ENCODE measurements at places on chromosomes 13 and 19.
A peak's percentile ranks its signal among the peaks of the same experiment; 100 is the strongest.

DNA sequence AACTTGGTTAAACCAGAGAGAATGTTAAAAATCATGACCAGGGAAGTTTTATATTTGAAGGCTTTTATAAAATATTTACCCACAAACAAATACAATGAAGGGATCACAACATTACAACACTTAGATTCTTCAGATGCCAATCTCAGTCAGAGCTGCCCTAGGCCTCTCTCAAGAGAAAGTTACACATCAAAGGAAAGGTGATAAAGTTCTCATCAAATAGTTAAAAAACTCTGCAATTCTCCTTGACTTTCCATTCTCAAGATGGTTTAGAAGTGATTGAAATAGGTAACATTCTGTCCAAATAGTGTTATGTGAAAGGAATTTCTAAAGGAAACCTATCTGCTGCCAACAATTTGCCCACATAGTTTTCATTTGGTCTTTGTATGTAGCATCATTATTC, 1115.2 kb upstream of the MIR17HG start:
- no peak for DNase-seq

DNA sequence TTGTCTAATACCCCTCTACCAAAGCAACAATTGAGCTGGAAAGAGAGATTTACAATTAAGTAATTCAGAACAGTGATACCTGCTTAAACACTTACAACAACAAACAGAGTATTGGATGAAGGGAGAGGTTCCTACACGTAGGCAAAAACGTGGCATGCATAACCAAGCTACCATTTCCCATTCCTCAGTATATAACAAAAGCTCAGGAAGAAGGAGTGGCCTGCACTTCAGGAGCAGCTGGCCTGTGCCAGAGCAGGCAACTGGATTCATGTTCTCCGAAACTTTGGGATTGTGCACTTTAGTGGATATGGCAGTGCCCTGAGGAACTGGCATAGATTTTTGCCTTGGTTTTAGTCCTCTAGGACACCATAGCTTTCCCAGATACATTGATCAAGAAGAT, 630.2 kb upstream of the PCDH9 start:
- DNase-seq = no peak

GRCh38 chr19:43407416-43408005, 7.2 kb upstream of the TEX101 start:
- no peak for DNase-seq

DNA sequence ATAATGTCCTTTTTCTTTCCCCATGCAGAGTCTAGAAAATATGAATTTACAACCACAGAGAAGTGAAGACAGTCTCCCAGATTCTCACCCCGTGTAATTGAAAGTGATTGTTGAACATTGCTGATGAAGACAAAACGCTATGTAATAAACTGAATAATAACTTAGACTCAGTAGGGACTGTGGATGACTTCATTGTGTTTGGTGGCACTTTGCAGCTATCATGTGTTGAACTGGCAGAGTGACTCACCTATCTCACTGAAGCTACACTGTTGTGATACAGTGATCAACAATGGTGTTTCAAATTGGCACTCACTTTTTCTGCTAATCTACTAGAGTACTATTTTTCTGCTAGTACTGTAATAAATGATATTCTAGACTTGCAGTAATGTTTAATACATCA, 261.3 kb downstream of the DACH1 start:
- no peak for DNase-seq

DNA sequence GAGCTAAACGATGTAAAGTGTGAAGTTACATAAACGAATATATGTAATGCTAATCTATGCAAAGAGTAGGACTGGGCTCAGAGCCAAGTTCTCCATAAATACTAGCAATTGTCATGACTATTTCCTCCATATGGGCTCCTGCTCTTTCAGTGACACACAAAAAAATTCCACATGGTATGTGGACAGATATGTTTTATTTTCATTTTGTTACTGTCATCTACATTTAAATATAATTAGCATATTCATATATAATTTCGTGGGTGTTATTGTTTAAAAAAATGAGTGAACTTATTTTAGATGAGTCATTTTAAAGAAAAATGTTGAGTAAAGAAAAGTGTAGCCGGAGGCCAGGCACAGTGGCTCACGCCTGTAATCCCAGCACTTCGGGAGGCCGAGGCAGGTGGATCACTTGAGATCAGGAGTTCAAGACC, 5.0 kb upstream of the IGSF23 start:
- peak; percentile 88 for DNase-seq

- DNase-seq = no peak
Observed at GRCh38 chr13:39963612-39964011, 308.1 kb downstream of the COG6 start.

DNA sequence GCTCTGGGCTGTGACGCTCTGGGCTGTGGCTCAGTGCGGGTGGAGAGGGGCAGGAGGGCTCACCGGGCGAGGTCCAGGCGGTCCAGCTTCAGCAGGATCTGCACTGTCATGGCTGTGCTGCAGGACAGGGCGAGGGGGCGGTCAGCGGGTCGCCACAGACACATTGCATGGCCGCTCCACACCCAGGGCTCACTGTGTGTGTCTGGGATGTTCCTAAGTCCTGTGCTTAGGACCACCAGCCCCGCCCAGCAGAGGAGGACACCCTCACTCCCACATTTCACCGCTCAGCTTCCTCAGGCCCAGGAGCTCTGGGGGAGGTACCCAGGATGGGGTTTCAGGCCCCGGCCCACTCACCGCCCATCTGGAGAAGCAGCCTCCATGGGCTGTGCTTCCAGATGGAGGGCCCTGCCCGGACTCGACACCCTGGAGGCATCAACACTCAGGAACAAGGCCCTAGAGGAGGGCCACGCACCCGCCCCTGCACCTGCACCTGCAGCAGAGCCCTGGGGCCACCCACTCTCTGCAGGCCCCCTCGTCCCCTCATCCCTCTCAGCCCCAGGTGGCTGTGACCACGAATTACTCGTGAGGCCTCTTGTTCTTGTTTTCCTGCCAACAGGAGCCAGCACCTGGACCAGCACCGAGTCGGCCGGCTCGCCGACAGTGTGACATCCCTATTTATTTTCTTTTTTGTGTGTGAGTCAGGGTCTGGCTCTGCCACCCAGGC, 9.7 kb upstream of the CERS1 start:
- DNase-seq = no peak

DNA sequence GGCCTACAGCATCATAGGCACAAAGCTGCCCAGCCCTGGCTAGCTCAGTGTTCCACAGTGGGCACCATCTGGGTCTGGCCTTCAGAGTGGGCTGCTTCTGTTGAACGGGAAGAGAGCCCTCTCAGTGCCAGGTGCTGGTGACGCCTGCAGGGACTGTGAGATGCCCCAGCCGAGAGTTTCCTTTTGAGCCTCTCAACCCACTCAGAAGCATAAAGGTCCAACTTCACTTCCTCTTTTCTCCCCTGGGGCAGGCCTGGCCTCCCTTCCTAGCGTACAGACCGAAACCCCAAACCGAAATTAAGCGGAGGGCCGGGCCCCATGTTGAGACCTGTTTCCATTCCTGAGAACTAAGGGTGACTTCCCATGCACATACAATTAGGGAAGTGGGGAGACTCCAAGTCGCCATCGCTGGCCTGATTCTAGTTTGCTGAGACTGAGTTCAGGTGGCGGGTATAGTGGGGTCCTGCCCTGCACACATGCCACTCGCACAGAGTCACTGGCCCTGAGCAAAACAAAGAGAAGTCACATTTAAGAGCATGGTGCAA, 6.9 kb downstream of the RAB8A start:
- DNase-seq = no peak

GRCh38 chr13:29429286-29429900, 166.1 kb downstream of the SLC7A1 start:
- DNase-seq = peak; percentile 17

DNA sequence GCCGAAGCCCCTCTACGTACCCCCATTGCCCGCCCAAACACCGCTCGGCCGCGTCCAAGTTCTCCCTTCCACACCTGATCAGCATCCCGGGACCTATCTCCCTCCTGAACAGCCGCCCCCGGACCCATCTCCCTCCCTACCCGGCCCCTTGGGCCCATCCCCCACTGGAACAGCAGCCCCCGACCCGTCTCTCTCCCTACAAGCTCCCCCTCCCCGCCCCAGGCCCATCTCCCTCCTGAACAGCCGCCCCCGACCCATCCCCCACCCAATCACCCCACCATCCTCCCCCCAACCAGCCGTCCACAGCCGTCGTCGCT, 610 bp downstream of the ZSCAN1 start:
- no peak for DNase-seq

DNA sequence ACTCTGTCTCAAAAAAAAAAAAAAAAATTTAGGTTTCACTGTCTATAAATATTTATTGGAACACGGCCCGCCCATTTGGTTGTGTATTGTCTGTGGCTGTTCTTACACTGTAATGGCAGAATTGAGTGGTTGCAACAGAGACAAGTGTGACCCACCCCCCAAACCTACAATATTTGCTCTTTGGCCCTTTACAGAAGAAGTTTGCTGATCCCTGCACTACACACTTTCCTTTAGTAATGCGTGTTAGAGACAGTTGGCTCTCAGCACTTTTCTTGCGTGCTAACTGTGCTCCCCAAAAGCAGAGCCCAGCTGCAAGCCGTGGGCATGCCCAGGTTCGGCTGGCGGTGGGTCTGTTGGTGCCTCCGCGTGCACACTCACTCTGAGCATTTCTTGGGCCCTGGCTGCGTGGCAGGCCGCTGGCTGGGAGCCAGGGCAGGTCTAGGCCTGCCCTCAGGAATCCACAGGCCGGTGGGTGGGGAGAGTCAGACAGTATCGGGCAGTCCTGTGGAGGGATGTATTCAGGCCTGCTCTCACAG, 72.6 kb downstream of the SIPA1L3 start:
- DNase-seq = no peak

GRCh38 chr13:36918246-36919131, 1.5 kb downstream of the SMAD9 start:
- peak; percentile 65 for DNase-seq

Data from fibroblast of skin of back (primary cell).